ENCODE measurements at places on chromosomes 16 and 17.

GRCh38 chr16:76162046-76162445 lies 115.2 kb upstream of the CNTNAP4 start:
- no peak for DNase-seq

- no peak for DNase-seq
Measured at GRCh38 chr17:45745601-45746494, 38.3 kb upstream of the CRHR1 start.

DNA sequence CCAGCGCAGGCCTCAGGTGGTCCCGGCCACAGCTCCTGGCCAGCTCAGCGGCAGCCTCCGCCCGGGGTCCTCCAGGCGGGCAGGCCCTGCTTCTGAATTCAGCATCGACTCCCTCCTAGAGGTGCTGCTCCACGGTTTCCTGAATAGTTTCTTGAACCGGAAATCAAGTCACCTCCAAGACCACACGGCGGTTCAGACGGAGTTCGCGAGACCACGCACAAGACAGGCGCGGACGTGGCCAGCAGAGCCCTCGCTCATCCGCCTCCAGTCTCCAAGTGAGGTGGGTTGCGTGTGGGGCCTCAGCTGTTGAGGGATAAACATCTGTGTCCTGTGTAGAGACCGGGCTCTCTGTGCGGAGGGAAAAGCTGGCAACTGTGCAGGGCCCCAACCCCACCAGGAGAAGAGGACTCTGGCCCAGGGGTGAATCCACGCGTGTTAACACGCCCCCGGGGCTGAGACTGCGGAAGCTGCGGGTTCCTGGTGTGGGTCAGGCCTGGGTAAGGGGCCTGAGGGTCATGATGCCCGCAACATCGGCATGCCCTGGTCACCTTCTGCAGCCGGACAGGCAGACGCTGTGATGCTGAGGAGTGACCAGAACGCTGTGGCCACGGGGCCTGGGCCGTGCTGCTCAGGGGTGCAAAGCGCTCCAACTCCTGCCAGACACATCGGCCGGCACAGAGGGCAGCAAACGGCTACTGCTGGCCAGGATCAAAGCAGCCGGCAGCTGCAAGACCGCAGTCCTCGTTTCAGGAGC lies 55.0 kb upstream of the METRNL start:
- DNase-seq, result no peak

GRCh38 chr16:3651461-3652372 lies 2.8 kb upstream of the DNASE1 start:
- DNase-seq, result no peak

GRCh38 chr16:4056161-4057105 lies 59.8 kb downstream of the ADCY9 start:
- DNase-seq, result no peak

DNA sequence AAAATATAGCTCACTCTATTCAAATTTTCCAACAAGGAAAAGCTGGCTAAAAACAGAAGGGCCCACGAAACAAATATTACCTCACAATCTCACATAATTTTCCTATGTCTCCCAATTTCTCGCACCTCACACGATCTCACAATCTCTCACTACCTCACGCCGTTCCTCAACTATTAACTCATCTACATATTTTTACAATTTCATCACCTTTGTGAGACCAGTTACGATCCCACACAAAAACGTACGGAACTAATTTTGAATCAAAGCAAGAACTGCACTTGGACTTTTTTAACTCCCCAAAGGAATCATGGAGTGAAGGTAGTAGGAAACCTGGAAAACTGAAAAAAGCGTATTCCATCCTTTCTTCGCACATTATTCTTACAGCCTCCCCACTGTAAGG lies 1.1 kb downstream of the CBX1 start:
- no peak for DNase-seq

DNA sequence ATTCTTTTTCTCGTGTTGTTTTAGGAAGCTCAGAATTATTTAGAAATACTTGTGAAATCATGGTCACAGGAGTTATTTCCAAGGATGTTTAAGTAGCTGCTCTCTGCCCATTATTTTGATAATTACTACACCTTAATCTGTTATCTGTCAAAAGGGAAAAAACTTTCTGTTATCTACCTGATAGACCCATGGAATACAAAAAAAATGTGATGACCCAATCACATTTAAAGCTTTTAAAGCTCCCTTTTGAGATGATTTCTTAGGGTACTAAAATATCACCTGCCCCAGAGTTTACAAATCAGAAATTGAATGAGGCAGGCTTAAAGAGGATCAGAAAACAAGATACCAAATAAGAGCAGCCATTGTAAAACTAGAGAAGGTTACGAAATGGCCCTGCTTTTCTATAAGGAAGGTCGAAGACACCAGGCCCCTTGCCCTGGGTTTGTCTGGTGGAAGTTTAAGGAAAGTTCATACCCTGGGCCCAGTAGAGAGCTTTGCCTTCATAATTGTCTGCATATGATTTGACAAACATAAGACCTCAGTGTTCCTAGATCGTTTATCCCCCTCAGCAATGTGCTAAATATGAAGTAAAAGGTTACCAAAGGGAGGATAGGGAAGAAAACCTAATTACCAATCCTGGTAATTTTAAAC lies 149.9 kb upstream of the TBX2 start:
- DNase-seq, result no peak

GRCh38 chr16:9049241-9049640 lies 42.2 kb upstream of the HAPSTR1 start:
- DNase-seq, result no peak
